ENCODE measurements at places on chromosomes 5 and 9.

DNA sequence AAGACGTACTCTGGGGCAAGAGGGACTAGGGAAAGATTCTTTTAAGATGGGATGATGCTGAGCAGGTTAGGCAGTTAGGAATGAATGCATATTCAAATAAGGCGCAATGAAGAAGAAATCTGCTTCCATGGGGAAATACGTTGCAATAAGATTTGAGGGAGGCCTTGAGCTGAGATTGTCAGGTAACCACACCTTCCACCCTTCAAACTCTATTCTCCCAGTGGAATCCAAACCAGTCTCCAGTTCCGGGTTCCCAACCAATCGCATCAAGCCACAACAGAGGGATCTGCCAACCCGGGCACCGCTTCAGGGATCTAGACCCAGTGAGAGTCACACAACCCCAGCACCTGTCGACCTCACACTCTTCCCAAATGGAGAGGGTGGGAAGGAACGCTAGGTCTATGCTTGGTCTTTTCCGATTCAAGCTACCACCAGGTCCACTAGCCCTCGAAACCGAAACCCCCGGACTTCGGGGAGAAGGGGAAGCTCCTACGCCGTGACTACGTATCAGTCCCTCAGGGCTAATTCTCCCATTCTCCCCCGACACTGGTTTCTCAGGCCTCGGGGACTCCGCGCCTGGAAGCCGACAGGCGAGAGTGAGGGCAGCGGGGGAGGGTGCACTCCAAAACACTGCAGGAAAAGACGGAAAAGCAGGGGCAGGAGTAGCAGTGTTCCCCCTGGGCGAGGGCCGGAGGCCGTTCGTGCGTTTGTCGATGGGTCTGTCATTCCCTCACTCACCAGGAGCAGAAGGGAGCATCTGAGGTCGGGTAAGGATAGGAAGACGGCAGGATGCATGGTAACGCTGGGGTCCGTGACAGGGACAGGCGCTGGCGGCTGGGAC lies 534 bp downstream of the ERP44 start:
- DNase-seq = peak; percentile 19

GRCh38 chr9:123742009-123742767 lies 187.7 kb downstream of the DENND1A start:
- DNase-seq = no peak

DNA sequence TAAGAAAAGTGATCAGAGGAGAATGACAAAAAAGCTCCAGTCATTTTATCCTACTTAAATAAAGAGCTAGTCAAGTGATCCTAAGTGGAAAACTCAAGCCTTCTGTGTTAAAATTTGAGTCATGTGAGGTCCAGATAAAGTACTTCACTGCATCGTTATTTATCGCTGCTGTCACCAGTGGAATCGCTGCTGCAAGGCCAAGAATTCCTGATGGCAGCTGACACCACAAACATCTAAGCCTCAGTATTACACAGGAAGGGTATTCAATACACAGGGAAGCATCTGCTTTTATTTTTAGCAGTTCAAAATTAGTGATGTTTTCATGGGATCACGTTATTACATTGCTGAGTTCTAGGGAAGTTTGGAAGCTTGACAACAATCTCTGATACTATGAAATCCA lies 190.3 kb downstream of the GOLPH3 start:
- no peak for DNase-seq

- no peak for DNase-seq
Measured at GRCh38 chr9:27539479-27540441, 10.1 kb upstream of the MOB3B start.

DNA sequence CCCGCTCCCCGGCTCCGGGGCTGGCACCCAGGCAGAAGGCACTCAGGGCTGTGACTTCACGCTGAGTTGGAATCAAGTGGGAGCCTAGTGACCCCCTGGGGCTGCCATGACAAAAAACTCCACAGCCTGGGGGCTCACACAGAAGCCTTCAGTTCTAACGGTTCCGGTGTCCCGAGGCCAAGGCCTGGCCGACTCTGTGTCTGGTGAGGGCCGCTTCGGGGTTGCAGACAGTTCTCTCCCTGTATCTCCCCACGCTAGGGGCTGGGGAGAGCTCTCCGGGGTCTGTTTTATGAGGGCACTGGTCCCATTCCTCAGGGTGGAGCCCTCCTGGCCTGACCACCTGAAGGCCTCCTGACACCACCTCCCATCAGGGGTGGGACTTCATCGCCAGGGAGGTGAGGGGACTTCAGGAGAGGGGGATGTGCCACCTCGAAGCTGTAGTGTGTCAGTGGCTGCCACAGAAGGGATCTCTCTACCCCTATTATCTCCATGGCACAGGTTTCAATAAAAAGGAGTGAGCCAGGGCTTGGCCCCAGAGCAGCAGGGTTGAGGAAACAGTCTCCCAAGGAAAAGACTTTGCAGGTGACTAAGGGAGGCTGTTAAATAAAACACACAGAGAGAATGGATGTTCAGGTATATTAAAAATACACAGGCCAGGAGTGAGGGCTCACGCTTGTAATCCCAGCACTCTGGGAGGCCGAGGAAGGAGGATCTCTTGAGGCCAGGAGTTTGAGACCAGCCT lies 1.5 kb upstream of the SLC6A3 start:
- DNase-seq = no peak

DNA sequence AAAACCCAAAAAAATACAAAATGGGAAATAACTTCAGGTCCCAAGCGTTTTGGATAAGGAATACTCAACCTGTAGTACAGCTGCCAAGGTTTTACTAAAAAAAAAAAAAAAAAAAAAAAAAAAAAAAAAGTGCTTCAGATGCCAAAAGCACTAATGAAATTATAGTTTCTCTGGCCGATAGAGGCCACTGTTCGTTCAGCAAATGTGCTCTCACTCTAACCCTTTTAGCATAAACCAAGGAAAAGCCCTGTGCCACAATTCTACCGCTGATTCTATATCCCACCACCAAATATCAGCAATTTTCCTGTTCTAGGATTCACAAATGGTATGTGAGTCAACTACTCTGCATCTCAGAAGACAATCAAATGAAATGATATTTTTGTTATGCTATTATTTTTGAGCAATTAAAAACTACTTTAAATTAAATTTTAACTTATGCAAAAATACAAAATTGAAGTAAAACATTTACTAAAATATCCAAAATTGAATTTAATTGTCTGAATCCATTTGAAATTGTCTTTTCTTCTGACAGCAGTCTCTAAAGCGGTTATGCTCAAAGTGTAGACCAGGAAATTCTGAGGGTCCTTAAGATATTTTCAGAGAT lies 79.8 kb downstream of the RICTOR start:
- DNase-seq = peak; percentile 38

DNA sequence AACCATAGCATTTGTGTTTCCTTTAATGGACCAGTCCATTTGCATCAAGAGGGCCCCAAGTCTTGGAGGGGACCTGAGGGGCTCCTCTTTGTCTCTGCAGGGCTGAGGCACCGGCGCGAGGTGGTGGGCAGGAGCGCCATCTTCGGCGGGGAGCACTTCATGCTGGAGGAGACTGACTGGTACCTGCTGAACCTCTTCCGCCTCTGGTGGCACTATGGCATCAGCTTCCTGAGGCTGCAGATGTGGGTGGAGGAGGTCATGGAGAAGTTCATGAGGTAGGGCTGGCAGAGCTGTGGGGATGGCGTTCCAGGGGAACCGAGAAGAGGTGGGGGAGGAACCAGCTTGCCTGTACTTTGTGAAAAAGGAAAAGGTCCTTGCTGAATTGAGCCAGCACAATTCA lies 6.1 kb downstream of the PCYOX1L start:
- no peak for DNase-seq

DNA sequence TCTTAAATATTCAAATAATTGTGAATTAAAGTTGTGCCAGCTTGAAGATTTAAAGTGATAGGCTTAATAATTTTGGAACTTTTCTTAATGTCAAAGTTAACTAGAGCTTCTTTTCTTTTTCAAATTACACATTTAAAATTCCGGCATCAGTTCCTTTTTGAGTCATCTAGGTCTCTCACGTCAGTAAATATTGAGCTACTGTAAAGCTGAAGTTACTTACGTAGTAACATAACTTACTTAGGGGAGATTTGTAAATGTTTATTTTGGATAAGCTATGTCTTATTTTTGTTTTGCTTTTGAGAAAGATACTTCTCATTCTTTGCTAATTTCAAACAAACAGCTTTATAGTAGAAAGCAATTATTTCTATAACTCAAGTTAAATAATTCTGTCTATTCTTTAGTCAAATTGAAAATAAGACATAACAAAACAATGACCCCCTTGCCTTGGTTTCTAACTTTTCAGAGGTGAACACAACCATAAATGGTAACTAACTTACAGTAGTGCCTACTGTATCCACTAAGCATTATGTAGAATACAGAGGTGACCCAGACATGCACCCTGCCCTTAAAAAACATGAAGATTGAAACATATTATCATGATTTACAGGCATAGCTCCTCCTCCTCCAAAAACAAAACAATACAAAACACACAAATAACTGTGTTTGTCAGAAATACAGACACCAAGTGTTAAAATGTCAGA lies 29.8 kb downstream of the CD274 start:
- no peak for DNase-seq

DNA sequence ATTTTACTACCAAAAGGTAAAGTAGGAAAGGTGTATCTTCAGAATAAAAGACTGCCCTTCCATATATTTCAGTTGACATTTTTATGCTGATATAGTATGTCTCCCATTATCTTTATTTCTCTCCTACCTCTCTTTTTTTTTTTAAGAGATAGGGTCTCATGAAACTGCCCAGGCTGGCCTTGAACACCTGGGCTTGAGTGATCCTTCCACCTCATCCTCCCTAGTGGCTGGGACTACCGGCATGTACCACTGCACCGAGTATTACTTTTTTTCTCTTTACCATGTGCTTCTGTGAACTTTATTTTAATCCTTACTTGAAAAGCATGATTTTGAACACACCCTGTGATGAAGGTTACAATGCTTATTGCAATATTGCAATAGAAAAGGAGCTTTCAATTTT lies 42.7 kb downstream of the NIPBL start:
- DNase-seq = no peak

DNA sequence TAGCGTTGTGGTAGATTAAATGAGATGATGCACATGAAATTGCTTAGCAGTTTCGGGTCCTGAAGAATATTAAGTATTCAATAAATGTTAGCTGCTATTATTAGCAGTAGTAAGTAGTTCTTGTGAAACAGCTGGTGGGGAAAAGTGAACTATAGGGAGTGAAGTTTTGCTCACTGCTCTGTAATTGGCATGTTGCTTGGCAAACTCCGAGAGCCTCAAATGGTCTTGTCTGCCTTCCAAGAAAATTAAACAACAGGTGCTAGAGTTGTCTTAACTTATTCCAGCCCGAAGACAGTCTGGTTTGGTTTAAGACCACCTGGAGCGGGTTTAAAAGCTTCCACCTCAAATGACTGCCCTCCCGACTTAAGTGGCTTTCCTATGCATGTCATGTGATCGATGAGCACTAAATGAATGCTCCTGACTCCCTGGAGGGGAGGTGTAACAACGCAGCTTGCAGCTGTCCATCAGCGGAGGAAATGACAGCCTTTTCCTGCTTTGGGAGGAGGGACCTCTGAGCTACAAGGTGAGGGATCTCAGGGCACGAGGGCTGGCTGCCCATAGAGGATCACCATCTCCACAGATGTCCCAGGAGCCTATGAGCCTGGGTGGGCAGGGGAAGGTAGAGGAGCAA lies 202.9 kb upstream of the PANK3 start:
- no peak for DNase-seq

DNA sequence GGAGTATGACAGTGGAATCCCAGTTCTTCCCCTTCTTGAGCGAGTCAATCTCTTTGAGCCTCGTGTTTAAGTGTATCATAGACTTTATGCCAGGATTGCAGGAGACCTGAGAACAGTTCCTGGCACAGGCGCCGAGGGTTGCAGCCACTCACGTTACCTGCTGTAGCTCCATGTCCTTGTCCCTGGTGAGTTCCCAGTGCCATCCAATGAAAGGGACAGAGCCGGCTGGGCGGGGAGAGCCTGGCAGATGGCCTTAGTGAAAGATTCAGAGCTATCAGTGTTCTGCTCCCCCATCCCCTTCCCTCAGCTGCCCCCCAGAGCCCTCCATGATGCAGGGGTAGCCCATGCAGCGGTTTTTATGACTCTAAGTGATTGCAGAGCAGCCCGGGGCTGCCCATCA lies 554.0 kb downstream of the BNC2 start:
- DNase-seq = no peak

GRCh38 chr5:97022898-97023297 lies 87.0 kb downstream of the LNPEP start:
- no peak for DNase-seq

DNA sequence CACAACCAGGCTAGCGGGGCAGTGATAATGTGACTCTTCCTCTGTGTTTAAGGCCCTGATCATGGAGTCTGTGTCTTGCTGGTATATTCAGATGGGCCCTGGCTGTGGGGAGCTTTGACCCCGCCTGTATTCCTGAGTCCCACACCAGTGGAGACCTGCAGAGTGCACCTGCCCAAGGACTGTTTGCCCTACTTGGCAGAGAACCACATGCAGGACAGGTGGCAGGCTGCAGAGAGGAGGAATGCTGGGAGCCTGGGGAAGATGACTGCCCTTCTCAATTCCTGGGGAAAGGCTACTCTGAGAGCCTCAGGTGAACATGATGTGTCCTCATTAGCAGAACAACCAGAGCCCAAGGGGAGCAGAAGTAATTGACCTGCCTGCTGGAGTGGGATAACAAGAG lies 36.2 kb downstream of the IARS1 start:
- DNase-seq = no peak

DNA sequence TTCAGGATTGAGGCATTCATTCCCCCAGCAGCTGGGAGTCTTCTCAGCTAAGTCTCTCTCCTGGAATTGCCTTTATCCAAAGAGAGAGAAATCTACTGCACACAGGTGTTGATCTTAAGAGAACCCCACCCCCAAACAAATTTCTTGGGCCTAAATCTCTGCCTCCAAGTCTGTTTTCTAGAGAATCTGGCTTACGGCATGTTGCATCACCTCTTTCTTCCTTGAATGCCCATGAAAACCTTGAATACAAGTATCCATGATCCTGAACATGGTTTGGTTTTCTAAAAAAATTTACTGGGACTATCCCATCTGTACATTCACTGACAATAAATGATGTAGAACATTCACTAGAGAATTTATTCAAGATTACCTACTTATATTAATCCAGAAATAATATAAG lies 401.6 kb downstream of the PDE4D start:
- DNase-seq = no peak

GRCh38 chr5:126446498-126447224 lies 23.5 kb downstream of the GRAMD2B start:
- DNase-seq = no peak

- no peak for DNase-seq
Measured at GRCh38 chr5:6837519-6838110, 124.4 kb downstream of the TENT4A start.

DNA sequence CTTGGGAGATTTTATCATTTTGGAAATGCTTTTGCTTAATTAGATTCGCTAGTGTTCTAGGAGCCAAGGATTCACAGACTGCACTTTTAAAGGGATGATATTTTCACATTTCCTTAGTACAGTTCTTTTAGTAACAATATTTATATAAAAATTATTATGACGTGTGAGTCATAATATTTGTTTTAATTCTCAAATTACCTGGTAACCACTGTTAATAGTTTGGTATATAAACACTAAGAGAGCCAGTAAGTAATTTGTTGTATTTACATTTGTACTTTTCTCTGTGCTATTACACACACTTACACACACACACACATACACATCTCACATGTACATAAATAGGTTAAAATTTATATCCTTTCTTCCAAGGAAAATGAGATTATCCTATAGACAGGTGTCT lies 58.8 kb upstream of the RAD23B start:
- no peak for DNase-seq
